ENCODE measurements at places on chromosomes 5 and 9.
A peak's percentile ranks its signal among the peaks of the same experiment; 100 is the strongest.

DNA sequence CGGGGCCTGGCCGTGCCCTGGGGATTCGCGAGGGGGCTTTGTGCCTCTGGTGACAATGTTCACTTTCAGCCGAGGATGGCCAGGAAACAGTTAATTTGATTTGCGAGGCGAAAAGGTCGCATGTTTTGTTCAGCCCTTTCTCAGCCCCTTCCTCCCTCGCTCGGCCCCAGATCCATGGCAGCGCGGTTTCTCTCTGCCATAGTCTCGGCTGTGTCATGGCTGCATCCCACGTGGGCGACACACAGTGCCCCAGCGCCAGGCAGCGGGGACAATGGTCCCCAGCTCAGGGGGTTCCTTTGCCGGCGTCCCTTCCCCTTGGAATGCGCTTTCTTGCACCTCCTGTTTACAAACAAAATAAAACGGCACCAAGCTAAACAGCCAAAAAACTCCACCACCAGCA is 370.3 kb upstream of the IRX2 start:
- DNase-seq: no peak

DNA sequence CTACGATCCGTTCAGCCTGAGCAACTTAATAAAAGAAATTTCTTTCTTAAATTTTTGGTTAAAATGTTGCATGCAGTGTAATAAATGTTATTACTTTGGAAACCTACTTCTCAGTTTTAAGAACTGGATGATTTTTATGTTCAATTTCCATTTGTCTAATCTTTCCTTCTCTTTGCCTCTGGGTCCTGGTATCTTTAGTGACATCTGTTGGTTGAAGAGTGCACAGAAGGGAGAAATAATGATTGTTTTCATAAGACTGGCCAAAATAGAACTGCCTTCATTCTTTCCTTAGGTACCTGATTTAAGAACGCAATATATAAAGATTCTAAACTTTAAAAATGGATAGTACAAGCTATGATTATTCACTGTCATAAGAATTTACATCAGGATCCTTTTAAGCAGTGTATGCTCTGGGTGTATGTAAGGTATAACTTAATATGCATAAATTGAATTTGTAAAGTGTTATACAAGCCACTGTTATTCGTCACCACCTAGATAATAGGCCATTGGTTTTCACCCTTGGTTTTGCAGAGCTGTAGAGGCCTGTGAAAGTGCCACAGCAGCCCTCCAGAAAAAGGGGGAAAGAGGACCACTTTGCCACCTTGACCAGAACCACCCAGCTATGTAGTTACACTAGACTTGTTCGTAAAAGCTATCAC is 82.8 kb upstream of the TLX3 start:
- DNase-seq: no peak

- no peak for DNase-seq
These were observed 128.7 kb upstream of the PIK3R1 start for GRCh38 chr5:68086857-68087256.

DNA sequence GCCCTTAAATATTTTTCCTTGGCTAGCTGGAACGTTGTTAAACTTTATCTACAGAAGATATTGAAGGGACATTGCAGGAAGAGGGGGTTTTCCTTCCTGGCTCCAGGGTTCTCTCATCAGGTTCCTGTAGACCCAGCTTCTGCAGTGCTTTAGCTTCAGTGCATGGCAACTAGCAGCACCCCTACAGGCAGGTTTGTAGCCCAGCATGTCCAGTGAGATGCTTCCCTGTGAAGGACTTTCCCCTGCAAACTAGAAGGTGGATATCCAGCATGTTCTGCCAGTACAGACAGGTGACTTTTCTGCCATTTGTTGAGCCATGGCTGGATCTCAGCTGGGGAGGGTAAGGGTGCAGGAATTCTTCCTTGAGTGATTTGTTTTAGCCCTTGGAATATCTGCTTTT is 10.4 kb downstream of the CCL28 start:
- DNase-seq: no peak

DNA sequence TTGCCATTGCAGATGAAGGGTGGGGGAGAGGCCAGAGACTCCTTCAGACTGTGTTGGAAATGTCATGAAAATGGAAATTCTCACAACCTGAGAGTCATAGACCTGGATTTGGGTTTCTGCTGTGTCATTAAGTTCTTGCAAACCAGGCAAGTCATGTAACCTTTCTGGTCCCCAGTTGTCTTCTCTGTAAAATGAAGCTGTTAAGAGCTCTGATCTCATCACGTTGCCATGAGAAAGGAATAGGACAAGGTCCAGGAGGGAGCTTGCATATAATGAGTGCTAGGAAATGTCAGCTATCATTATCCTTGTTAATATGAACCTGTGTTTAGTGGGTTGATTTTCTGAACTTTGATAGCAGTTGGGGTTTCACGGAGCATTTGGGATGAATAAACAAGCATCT is 59.1 kb downstream of the FGF1 start:
- DNase-seq: no peak

- no peak for DNase-seq
These were observed 510.9 kb upstream of the CDH18 start for GRCh38 chr5:20498926-20499325.

GRCh38 chr9:76571288-76571687 is 112.3 kb downstream of the GCNT1 start:
- DNase-seq: no peak

DNA sequence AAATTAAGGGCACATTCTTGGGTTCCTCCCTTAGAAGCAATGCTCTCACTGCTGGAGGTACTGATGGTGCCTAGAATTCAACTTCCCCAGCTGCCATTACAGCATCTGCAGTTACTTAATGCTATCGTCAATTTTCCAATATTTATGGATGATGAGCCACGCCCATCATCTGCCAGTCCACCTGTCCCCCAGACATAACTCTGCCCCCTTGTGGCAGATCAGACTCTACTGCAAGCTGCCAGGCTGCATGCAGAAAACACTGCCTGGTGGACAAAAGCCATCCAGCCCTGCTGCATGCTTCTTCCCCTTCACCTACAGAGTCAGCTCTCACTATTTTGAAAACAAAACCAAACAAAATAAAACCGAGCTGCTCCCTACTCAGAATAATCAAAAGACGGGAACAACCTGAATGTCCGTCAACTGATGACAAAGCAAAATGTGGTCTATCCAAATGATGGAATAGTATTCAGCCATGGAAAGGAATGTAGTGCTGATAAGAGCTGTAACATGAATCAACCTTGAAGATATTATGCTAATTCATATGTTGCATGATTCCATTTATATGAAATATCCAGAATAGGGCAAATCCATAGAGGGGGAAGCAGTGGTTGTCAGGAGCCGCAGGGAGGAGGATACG is 66.4 kb downstream of the RETREG1 start:
- DNase-seq: no peak

- DNase-seq: no peak
These were observed 895 bp upstream of the MYOT start for GRCh38 chr5:137866541-137867388.

DNA sequence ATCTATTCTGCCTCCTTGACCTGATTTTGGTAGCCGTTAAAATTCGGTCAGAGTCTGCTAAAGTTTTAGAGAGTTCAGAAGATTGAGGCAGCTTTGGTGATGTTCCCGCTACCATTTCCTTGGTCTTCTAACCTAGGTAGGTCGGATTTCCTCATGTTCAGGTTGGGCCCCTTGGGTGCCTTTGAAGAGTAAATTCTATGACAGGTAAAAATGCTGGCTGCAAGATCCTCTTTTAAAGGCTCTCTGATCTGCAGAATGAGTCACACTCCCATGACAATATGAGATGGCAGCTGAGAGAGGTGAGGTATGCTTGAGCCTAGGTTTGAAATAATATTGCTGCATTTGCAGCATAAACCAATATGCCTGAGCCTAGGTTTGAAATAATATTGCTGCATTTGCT is 198.9 kb downstream of the TSSK1B start:
- no peak for DNase-seq

DNA sequence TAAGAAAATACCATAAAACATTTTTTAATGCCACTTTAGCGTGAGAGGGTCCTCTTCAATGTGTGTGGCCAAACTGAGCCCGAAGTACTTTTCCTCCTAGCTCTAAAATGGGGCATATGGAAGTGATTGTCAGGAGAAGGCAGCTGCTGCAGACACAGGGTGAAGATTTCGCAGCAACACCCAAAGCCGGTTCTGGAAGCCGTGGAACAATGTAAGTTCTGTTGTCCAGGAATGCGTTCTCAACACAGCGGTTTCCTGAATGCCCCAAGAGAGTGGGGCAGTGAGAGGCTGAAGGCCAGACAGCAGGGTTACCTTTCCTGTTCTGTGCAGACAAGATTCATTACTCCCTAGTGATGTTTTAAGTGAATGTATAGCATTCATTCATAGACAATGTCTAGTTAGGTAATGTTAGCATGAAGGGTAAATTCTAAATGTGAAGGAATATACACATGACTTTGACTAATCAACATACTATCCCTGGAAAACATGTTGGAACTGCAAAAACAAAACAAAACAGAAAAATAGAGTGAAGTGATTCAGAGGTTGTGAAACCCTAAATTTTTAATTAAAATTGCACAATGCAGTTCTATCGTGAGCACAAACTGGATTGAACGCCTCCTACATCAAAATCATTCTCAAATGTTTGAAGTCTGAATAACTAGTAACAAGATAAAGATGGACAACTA is 197.0 kb upstream of the SEMA6A start:
- DNase-seq: no peak

DNA sequence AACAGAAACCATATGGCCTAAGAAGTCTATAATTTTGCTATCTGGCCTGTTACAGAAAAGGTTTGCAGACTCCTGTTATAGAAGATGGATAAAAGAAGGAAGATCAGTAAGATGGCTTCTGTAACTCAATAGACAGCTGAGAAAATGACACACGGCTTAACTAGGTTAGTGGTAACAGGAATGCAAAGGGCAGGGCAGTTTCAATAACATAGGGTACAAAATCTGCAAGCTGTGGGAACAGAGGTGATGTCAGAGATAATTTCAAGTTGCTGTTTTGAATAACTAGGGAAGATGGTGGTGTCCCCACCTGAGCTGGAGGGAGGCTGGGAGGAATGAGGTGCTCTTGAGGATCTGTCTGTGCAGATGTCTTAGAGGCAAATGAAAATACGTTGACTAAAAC is 106.5 kb downstream of the GLIS3 start:
- no peak for DNase-seq

- DNase-seq: no peak
These were observed 47.5 kb upstream of the RNF20 start for GRCh38 chr9:101485924-101486692.

DNA sequence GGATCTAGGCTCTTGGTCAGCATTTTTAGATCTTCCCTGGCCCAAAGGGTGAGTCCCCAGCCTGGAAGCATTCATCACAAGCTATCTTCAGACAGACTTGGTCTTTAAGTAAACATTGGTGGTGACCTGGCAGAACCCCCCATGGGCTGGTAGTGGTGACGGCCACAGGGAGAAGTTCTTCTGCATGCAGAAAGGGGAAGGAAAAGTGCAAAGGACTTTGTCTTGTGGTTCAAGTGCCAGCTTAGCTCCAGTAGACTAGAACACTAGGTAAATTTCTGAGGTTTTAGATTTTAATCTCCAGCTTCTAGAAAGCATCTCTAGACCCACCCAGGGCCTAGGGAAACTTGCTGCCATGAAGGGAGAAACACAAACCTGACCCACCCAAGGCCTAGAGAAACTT is 584.0 kb downstream of the CHSY3 start:
- no peak for DNase-seq

DNA sequence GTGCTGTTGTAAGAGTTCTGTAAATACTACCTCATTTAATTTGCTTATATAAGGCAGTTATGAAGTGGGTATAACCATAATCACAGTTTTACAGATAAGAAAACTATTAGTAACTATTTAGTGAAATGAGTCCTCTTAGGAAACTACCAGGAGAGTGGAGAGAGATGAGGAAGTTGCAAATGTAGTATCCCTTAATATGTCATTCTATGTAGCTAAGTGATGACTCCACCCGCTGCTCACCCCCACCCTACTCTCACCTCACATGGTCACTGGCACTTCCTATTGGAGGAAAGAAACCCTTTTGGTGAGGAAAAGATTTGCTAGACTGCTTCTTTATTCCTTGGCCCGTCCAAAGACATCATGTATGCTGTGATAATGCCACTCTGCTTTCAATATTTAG is 241.8 kb upstream of the SLC24A2 start:
- no peak for DNase-seq

DNA sequence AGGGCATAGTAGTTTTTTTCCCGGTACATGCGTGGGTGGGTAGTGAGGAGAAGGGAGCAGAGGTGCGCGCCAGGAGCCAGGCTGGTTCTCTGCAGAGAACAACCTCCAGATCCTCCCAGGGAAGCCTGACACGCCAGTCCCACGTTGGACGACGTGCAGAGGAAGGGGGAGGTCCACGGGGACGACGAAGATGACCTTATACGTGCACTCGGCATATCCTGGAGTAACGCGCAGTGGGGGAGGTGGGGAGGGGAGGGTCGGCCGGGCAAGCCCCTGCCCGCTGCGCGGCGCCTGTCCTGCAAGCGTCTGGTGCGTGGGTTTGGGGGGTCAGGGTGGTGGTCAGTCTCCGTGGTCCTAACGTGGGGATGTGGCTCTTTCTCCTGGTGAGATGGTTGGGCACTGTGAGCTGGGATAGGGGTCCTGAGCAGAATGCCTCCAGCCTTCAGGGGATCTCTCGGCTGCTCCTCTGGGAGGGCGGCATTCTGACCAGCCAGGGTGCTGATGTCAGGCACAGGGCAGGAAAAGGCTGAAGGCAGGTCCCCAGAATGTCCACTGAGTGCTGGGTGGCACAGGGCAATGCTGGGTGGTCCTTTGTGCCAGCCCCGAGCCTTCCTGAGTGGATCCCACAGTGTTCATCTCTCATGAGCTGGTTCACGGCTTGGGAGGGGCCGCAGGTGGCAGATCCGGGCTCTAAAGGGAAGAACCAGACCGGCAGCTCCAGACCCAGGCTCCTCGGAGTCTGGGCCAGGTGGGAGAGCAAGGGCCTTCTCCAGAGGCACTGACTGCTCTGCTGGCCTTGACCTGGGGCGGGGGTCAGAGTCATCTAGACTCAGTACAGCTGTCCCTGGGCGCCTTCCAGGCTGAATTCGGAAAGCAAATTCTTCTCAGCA is 10.5 kb upstream of the SCGB3A1 start:
- no peak for DNase-seq

GRCh38 chr5:57298985-57299491 is 125.2 kb downstream of the GPBP1 start:
- DNase-seq: peak; percentile 61

DNA sequence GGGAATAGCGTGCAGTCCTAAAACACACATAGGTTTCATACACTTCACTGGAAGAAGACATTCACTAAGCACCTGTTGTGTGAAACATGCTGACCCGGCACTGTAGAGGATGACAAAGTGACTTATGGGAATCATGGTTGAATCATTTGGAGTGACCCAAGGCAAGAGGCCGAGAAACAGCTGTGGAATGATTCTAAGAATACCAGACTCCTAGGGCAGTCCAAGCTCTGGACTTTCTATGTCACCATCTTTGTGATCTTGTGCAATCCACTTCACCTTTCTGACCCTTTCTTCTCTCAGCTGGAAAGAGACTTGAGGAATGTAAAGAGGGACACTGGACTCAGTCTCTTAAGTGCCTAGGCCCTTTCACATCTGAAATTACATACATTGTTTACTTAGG is 13.1 kb downstream of the MSANTD3 start:
- DNase-seq: no peak

DNA sequence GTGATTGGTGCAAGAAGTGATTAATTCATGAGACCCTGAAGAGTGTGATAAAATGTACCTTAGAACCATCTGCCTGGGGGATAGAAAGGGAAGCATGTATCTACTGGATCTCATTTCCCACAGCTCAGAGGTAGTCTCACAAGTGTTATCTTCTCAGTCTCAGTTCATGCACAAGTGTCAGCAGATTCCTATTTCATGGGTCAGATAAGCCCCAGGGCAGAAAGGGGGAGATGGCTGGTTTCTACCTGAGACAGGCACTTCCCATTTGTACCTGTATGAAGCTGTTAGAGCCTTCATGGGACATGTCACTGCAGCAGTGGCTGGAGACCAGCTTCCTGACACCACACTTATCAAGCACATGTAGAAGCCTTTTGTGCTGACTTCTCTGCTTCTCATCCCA is 45.6 kb upstream of the SMIM15 start:
- no peak for DNase-seq
